ENCODE measurements at places on chromosomes 5 and 9. TPM values are rescaled to one million over a fixed set of nuclear protein-coding genes. Genes with fewer than 3 reads are reported as not detected.
A peak's percentile ranks its signal among the peaks of the same experiment; 100 is the strongest.

BTNL8 gene
- 0.44 TPM for total RNA-seq

- no peak for DNase-seq
Measured at GRCh38 chr5:119355244-119355638, 578 bp upstream of the TNFAIP8 start.

AIF1L gene
- total RNA-seq, result 17.2 TPM

- no peak for DNase-seq
Measured at GRCh38 chr5:93192087-93192486, 388.9 kb downstream of the NR2F1-AS1 start.

SUSD1 gene
- 4.2 TPM for total RNA-seq

GRCh38 chr9:131478421-131478868 lies 24.3 kb upstream of the POMT1 start:
- DNase-seq, result no peak

- DNase-seq, result peak; percentile 91
Measured at GRCh38 chr5:169071-169727, 22.1 kb upstream of the LRRC14B start.

- DNase-seq, result no peak
Measured at GRCh38 chr5:103446813-103447212, 115.8 kb downstream of the NUDT12 start.

GRCh38 chr5:109987970-109988369 lies 298.2 kb downstream of the MAN2A1 start:
- no peak for DNase-seq

GRCh38 chr5:170278611-170279458 lies 18.7 kb downstream of the LCP2 start:
- DNase-seq, result peak; percentile 51

GRCh38 chr5:133122711-133123110 lies 70.9 kb downstream of the HSPA4 start:
- no peak for DNase-seq

MAMDC2 gene
- total RNA-seq, result 14.1 TPM

GRCh38 chr9:71835596-71835995 lies 67.3 kb upstream of the CEMIP2 start:
- DNase-seq, result no peak

- DNase-seq, result no peak
Measured at GRCh38 chr9:114057161-114057885, 20.8 kb downstream of the AMBP start.

DNA sequence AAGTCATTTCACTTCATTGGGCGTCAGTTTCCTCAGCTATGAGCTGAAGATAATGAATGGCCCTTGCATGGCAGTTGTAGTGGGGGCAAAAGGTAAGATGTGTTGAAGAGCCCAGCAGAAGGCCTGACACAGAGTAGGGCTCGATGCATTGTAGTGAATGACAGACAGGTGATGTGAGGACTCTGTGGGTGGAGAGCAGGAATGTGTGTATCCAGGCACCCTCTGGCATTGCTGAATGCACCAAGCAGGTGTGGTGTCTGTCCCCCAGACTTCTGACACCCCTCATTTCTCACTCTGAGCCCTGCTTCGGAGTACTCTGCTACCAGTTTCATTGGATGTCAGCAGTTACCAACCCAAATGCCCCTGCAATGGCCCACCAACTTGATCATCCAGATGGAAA lies 22.4 kb downstream of the LHX2 start:
- DNase-seq, result no peak

DNA sequence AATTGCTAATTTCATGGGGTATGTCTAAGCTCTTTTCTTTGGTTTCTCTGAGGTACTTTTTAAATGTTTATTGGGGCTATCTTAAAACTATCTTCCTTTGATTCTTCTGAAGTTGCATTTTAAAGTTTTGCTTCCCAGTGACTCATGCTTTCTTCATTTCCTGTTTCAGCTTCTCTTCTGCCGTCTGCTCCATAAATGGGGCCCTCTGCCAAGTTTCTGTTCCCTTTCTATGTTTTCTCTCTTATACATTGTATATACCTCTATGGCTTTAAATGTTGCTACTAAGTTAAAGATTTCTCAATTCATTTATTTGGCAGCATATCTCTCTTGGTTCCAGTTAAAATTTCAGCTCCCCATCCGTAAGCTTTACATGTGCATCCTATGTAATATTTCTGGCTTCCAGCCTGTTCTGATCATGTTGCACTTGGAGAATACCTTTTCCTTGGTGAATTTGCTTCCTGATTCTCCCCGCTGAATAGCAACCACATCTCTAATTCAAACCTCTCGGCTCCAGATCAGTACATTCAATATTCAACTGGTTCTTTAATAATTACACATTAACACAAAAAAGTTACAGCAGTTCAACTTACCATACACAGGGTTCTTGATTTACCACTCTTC lies 125.3 kb downstream of the ST8SIA4 start:
- DNase-seq, result peak; percentile 47

DNA sequence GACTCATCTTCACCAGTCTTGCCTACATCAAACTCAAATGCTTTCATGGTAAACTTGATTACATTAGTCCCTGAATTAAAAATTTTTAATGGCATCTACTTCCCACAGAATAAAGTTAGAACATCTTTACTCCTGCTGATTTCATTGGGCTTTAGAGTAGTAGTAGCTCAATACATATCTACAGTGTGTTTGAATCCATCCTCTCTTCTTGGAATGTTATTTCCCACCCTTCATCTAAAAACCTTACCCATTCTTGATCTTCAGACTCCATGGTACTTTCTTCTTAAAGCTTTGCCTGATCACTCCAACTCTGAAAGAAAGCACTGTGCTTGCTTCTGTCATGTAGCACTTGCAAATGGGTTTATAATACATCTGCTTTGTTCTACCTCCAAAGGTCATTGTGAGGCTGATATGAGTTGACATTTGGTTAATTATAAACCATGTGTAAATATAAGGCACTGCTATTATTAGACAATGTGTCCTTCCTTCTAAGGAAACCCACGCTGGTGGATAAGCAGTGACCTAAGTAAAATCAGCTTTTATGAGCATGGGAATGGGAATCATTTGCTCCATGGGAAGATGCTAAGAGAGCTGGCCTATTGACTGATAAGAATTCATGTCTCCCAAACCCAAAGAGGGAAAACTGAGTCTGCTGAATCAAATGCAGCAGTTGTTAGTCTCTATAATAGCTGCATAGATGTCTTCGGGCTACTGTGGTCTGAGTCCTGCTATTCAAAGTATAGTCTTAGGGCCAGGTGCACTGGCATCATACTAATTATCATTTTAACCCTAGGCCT lies 7.5 kb upstream of the PRLR start:
- no peak for DNase-seq

DNA sequence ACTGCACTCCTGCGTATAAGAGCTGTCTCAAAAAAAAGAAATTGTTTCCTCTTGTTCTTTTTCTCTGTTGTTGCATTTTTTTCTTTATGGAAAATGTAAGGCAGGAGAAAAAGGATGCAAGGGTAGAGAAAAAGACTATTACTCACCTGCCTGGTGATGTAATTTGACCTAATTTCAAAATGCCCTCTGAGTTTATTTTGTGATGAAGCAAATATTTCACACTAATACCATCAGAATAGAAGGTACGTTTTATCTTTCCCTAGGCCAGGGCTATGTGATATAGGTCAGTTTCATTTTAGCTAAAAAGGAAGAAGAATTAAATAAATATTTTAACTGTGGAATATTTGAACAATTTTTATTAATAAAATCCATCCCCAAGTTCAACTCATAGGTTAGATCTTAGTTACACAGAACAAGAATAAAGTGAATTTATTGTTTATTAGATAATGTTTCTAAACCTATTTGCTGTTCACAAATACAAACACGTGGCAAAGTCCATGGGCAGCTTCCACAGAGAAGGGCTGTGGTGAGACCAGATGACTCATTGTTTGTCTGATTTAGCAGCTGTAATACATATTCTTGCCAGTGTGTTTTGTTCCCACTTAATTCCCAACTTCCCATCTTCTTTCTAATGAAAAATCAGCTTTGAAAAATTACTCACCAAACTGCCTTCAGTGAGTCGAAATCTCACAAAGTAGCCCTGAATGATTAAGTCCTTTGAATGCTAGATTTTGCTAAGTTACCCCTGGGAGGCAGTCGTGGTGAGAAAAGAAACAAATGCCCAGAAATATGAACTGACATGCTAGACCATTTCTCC lies 52.8 kb upstream of the CCDC112 start:
- no peak for DNase-seq

GRCh38 chr9:114218264-114219120 lies 63.2 kb downstream of the COL27A1 start:
- DNase-seq, result no peak

DNA sequence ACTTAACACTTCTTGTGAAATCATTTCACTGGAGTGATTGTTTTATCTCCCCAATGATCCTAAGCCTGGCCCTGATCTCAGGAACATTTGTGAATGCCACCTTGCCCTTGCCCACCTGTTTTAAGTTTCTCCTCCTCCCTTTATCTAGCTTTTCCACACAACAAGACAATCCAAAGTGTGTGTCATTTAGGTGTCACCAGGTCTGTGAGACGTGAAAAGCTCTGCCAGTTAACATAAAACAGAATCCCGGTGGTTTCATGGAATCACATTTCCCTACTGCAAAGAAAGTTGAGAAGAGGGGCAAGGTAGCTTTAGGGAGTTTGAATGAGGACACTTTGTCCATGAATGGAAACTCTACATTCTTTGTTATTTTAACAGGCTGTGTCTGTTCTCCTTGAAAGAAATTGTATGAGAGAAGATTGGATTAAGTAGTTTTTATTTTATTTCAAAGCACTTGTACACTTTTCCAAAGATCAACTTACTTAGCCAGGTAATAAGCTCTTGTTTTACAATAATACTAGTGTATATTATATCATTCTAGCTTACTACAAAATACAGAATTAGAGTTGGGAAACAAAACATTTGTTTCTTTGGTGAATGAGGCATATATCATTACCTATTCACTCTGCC lies 239.0 kb downstream of the ISL1 start:
- DNase-seq, result no peak

FREM1 gene
- total RNA-seq, result 0.53 TPM

- peak; percentile 52 for DNase-seq
Measured at GRCh38 chr5:159773062-159773924, 143.0 kb upstream of the ADRA1B start.

- no peak for DNase-seq
Measured at GRCh38 chr5:74149395-74149794, 491.1 kb downstream of the ENC1 start.

- no peak for DNase-seq
Measured at GRCh38 chr9:129944506-129945116, 98.4 kb downstream of the FNBP1 start.

DNA sequence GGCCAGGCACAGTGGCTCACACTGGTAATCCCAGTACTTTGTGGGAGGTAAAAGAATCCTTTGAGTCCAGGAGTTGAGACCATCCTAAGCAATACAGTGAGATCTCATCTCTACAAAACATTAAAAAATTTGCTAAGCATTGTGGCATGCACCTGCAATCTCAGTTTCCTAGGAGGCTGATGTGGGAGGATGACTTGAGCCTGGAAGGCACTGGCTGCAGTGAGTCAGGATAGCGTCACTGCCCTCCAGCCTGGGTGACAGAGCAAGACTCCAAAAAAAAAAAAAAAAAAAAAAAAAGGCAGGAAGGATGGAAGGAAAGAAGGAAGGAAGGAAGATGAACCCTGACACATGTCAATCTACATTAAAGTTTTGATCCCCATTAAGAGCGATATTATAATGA lies 1452.2 kb upstream of the ACO1 start:
- DNase-seq, result no peak

DNA sequence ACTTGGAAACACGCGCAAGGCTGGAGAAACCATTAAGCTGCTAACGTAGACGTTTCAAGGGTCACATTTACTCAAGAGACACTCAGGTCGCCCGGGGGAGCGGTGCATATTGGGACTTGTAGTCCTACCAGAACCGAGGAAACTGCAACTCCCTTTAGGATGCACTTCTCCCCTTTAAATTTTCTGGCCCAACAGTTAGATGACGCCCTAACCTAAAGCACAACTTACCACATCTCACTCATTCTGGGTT lies 384 bp upstream of the DMXL1 start:
- no peak for DNase-seq

TLX3 gene
- not detected for total RNA-seq

- no peak for DNase-seq
Measured at GRCh38 chr9:126674365-126675146, 60.8 kb downstream of the LMX1B start.

DNA sequence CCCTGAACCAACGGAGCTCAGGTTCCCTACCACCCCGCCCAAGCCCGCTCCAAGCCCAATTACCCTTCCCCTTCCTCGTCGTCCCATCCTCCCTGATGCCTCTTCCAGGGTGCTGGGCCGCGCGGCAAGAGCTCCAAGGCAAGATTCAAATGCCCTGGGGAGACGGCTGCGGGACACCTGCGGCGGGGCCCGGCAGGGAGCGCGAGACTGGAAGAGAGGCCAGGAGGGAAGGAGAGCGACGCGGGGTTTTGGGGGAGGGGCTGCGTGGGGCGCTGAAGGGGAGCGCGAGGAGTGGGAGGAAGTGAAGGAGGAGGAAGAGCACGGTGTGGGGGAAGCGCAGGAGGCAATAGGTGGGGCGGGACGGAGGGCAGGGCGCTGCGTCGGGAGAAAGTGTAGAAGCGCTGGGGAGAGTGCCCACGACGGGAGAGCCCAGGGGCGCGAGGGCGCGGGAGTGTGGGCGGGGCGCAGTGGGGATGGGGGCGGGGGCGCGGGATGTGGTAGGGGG lies 975 bp upstream of the NXNL2 start:
- DNase-seq, result peak; percentile 86

All from lower leg skin (tissue), 4 donors.